Heart right ventricle (tissue), 16 donors: ENCODE measurements at places on chromosomes 5 and 9.

DNA sequence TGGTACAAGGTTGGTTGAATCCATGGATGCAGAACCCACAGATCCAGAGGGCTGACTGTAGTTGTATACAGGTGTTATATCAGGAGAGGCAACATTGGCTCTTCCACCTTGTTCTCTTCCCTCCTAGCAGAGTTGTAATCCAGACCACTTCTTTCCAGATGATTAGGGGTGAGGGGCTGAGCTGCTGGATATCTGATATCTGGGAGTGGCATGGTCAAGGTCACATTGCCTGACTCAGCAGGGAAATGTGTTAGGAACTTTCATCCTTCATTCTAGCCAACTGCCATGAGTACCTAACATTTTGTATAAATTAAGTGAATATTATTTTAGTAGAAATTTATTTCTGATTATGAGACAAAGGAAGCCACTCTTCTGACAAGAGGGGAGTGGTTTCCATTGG lies 7.3 kb downstream of the DAPK1 start:
- no peak for DNase-seq

DNA sequence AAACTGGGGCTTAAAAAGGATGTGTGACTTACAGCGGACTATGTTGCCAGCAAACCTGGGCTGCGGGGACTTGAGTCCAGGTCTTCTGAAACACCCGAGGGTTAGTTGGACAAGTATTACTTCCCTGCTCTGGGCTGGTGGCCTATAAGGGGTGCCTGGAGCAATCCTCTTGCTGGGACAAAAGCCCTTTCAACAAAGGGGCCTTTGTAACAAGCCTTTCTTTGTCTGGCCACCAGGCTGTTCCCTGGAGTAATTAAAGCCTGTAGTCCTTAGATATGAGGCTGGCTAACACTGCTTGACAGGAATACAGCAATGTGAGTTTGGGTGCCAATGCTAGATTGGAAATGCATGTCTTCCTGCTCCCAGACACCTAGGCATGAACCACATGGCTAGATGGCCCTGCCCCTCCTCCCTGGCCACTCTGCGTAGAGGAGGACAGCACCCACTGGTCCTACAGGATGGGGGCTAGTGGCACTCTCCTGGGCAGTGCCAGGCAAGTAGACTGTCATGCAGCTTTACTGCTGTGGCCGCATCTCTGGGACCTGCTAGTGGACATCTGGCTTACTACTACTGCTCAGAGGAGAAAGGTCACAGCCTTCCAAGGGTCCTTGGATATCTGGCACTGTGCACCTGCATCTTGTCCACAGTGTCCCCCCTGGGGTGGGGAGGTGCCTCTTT lies 343.1 kb downstream of the ZSWIM6 start:
- DNase-seq, result no peak

DNA sequence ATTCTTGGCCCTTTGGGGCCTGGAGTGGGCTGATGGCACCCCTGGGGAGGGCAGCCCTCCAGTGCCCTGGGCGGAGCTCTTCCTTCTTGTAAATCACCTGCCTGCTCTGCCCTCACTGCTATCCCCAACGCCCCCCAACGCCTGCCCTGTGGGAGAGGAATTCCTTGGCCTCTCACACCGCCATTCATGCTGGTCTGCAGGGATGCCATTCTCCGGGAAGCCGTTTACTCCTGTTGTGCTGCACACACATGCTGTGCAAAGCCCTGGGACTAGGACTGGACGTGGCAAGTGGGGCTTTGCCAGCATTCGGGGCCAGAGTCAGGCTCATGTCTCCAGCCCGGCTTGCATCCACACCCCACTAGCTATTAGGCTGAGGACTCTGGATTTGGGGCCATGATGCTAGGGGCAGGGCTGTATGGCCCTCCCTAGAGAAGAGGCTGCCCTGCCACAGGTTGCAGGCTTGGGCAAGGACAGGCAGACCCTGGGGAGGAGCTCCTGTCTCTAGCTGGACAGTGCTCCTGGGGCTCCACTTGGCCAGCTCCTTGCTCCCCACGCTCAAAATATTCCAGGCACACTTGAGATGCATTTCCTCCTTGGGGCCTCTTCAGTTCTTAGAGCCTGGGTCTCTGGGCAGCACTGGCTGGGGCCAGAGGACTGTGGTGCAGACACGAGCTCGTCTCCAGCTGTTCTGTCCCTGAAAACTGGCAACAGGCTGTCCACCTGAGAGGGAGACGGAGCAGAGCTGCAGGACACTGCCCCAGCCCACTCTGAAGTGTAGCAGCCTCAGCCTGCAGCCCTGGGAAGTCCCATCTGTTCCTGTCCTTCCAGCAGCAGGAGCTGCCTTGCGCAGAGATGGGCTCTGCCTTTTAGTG lies 226.9 kb downstream of the CACNA1B start:
- no peak for DNase-seq

- no peak for DNase-seq
Measured at GRCh38 chr9:137243626-137244485, 2.8 kb downstream of the TUBB4B start.

DNA sequence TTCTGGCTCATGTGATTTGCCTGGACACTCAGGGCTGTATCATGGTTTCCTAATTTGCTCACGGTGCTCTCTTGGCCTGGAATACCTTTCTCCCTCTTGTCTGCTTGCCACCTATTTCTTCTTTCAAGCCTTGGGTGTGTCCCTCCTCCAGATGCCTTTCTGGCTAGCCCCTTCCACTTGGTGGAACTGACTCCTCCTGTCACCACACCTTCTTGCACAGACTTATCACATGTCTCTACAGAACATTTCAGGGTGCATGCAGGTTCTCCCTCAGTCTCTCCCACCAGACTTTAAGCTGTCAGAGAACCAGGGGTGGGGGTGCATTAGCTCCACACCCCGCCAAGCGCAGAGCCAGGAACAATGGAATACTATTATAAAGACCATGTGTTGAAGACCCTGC lies 1.9 kb downstream of the TBC1D2 start:
- DNase-seq, result no peak

GRCh38 chr9:138073408-138073807 lies 195.8 kb downstream of the CACNA1B start:
- no peak for DNase-seq

DNA sequence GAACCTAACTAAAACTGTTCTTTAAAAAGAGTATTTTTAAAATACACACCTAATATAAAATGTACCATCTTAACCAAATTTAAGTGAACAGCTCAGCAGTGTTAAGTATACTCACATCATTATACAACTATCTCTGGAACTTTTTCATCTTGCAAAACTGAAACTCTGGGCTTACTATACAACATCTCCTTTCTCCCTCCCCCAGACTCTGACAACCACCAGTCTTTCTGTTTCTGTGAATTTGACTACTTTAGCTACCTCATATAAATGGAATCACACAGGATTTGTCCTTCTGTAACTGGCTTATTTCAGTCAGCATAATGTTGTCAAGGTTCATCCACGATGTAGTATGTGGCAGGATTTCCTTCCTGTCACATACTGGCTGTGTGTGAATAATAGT lies 93.5 kb downstream of the FOXD1 start:
- DNase-seq, result no peak

DNA sequence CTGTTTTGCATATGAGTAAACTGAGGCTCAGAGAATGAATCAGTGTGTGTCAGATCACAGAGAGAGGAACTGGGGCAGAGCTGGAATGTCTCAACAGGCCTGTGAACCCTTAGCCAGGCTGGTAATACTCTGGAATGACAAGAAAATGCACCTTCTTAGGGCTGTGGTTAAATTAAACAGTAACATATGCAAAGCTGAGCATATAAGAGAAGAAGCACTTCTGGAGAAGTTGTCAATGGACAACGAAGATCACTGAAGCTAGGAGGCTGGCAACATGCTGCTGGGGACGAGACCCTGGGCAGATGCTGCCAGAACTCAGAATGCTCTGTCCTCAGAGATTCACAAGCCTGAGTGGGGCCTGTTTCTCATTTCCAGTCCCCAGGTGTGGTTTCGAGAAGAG lies 64.6 kb upstream of the EPB41L4B start:
- DNase-seq, result no peak

DNA sequence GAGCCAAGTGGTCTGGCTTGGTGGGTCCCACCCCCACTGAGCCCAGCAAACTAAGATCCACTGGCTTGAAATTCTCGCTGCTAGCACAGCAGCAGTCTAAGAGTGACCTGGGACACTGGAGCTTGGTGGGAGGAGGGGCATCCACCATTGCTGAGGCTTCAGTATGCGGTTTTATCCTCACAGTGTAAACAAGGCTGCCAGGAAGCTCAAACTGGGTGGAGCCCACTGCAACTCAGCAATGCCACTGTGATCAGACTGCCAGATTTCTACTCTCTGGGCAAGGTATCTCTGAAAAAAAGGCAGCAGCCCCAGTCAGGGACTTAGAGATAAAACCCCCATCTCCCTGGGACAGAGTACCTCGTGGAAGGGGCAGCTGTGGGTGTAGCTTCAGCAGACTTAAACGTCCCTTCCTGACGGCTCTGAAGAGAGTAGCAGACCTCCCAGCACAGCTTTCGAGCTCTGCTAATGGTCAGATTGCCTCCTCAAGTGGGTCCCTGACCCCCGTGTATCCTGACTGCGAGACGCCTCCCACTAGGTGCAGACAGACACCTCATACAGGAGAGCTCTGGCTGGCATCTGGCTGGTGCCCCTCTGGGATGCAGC lies 18.2 kb upstream of the STK32A start:
- DNase-seq, result no peak

- DNase-seq, result no peak
Measured at GRCh38 chr9:109113892-109114609, 5.7 kb downstream of the TMEM245 start.

DNA sequence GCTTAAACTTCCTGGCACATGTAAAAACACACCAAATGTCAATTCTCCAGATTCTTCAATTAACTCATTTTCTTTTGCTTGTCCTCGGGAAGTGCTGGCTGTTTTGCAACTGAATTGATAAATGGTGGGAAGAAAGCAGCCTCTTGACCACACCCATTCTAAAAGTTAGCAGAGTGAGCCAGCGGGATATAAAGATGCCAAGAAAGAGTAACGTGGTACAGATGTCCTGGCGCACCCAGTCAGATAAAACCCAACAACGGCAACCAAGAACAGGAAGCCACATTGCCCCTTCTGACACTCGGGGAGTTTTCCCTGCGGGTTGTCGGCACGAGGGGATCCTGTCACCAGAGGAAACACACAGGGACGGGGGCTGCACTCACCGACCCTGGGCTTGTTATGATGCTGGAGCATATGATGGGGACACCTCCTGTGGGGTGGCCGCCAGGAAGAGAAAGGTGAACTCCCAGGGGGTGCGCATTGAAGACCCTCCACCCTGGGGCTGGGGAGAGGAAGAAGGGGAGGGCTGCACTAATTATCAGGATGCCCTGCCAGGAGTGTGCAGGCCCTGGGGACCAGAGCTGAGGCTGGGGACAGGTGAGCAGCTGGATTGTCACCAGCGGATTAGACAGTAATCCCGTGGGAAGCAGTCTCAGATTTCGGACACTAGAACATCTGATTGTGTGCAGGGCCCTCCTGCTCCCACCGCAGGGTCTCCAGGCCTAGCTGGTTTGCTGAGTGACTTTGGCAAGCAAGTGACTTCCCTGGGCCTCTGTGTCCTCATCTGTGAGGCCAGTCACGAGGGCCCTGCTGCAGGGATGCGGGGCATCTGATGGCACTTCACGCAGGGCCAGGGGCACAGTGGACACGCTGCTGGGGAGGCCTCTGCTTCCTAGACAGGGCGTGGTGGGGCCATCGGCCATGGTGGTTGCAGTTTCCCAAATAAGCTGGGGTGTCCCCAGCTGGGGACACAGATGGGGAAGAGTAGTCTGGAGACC lies 59.2 kb downstream of the CRB2 start:
- DNase-seq, result no peak

DNA sequence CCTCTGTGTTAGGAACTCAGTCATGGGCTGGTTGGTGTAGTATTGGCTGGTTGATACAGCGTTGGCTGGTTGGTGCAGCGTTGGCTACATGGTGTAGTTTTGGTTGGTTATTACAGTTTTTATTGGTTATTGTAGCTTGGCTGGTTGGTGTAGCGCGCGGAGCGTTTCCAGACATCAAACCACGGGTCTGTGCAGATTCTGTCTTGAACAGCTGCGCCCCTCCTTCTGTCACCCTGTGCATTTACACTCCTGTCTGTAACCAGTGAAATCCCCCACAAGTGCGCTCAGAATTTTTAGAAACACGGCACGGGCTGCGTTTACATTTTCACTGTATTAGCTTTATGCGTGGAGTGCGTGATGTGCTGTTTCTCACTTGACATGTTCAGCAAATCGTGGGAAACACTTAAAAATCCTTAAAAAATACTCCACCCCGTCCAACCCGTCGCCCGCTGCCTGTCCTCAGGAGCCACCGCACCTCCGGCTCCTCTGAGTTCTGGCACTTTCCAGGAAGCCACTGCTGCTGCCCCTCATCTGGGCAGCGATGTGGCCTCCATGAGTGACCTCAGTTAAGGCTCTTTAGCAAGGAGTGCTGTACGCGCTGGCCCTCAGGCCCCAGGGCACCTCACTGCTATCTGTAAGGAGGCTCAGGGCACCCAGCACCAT lies 20.8 kb downstream of the NKD2 start:
- no peak for DNase-seq

DNA sequence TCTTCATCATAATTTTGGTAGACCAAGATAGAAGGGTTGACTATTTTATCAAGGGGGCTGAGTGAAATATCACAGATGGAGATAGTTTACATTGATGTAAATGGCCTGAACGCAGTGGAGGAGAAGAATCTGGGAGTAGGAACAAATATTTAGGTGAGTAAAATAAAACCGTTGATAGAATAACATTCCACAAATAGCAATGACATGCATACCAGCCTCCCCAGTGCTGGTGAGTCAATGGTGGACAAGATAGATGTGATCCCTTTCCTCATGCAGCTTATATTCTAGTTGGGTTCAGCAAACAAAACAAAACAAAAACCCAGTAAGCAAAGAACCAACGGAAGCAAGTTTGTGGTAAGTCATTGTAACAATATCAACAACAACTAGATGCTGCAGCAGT lies 385.2 kb downstream of the FAM170A start:
- no peak for DNase-seq

DNA sequence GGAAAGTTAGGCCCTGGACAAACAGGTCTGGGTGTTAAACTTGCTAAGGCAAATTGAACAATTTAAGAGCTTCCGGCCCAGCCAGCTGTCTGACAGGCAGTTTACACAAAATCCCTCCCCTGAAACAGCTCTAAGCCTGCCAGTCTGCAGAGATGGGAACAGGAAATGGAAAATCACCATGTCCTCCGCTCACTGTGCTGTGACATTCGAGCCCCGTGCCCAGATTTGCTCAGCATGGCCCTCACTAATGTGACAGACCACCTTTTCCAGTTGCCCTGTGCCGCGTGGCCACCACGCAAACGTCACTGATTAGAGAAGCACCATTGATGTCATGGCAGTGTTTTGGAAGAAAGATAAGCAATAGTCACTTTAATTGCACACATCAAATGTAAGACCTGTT lies 41.0 kb downstream of the CCNJL start:
- no peak for DNase-seq

- no peak for DNase-seq
Measured at GRCh38 chr9:99822109-99822805, 572 bp downstream of the NR4A3 start.

DNA sequence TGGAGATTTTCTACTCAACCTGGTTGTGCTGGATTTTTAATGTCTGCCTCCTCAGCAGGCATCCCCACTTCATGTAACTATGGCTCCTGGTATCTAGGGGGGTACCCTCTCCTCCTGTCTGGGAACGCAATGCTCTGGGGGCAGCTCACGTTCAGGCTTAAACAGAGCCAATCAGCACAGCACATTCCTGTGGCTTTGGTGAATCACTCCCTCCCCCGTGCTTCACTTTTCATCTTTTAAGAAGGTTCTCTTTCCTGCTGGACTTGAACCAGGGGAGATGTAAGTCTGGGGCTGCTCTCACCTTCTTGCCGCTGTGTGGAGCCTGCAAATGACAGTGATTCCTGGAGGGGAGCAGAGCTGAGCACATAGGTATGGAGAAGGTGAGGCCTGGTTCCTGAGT lies 101.2 kb downstream of the MSX2 start:
- no peak for DNase-seq

GRCh38 chr9:3497401-3497800 lies 28.4 kb downstream of the RFX3 start:
- DNase-seq, result no peak
